Spinal cord (tissue), 10 donors: ENCODE measurements at places on chromosomes 3 and 15. TPM values are rescaled to one million over a fixed set of nuclear protein-coding genes. Genes with fewer than 3 reads are reported as not detected.

DNA sequence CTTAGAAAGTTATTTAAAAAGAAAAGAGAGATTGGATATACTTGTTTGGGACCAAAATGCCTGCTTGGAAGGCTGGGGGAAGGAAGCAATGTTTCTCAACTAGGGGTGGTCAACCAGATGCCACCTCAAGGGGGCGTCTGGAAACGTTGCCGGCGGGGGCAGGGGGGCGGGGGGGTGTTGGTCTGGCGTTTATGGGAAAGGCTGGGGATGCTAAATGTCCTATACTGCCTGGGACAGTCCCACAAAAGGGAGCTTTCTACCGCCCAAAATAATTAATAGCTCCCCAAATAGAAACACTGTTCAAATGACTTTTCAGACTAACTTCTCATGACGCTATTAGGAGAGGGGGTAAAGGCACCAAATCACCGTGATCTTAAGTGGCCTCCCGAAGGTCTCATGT is 2.2 kb downstream of the POLG start:
- DNase-seq = no peak
- no peaks in the 10 kb centered on the region for H3K27me3 ChIP-seq
- H3K27ac ChIP-seq = no peak overlapping the region
- peaks cover 47% of the 10 kb centered on the region for H3K36me3 ChIP-seq
- peaks cover 52% of the 10 kb centered on the region for H3K4me1 ChIP-seq
- H3K4me3 ChIP-seq = no peak overlapping the region

DNA sequence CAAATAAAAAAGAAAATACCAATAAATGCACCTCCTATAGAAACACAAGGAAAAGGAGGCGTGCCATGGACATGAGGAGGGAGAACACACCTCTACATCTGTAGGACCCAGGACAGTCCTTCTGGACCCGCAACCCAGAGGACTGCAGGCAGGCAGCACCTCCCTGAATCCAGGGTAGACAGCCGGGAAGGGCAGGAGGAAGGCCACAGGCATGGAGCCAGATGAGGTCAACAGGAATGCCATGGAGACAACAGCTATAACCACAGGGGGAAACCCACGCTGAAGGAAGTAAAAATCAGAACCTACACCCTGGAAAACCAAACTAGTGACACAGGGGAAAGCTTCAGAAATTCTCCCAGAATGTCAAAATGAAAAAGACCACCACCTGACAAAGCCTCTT is 248.8 kb upstream of the NSMCE3 start:
- no peak overlapping the region for H3K27ac ChIP-seq
- H3K4me1 ChIP-seq = no peaks in the 10 kb centered on the region
- no peak overlapping the region for H3K4me3 ChIP-seq
- no peaks in the 10 kb centered on the region for H3K27me3 ChIP-seq
- no peak for DNase-seq
- no peaks in the 10 kb centered on the region for H3K36me3 ChIP-seq

- no peaks in the 10 kb centered on the region for H3K36me3 ChIP-seq
- H3K4me3 ChIP-seq = no peak overlapping the region
- peaks cover 4% of the 10 kb centered on the region for H3K27me3 ChIP-seq
- H3K4me1 ChIP-seq = peaks cover 2% of the 10 kb centered on the region
- peak overlapping the region; percentile 19 for H3K27ac ChIP-seq
Measured at GRCh38 chr15:78421238-78421965, 16.6 kb upstream of the IREB2 start.

DNA sequence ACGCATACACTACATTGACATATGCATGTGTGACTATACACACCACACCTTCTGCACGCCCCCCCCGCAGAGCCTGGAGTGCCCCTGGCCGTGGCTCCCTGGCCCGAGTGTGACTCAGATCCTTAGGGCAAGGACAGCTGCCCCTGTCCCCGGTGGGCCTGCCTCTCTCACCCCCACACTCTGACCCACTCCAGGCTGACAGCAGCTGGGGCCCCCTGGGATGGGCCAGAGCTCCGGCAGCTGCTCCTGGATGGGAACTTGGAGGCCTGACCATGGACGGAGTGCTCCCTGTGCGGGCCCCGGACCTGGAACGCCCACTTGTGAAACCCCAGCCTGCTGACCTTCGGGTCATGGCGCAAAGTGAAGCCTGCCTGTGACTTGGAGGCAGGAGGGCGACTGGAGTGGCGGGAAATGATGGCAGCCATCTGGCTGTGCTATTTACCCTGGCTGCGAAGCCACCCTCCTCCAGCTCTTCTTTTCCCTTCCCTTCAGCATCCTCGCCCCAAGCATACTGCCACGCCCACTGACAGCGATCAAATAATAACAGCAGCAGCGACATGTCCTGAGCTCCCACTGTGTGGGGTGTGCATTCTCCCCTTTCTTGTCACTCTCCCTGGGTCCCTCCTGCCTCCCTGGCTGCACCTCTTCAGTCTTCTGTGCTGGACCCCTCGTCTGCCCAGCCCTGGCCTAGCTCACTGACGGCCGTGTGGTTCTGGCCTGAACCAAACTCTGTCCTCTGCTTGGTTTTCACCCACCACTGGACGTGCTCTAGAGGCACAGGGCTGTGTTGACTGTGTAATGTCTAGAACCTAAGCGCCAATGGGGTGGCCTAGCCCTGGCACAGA is 90.7 kb upstream of the MEF2A start:
- no peaks in the 10 kb centered on the region for H3K27me3 ChIP-seq
- DNase-seq = no peak
- peaks cover 26% of the 10 kb centered on the region for H3K4me1 ChIP-seq
- H3K36me3 ChIP-seq = no peaks in the 10 kb centered on the region

SUSD5 gene
- 3.6 TPM for total RNA-seq

DNA sequence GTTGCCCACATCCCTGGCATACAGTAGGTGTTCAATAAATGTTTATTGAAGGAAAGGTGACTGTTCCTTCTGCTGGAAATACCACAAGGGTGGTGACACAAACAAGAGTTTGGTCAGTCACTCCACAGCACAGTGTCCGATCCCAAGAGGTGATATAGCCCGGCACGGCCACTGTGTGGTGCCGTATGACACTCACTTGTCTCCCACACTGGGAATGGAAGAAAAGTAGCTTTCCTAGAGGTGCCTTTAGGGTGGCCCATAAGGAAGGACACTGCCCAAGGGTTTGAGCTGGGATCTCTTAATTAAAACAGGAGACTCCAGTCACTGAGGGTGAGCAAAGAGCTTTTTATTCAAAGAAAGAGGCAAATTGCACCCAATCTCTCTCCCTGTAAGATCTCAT is 40.5 kb downstream of the TGM4 start:
- no peak for DNase-seq
- no peak overlapping the region for H3K4me3 ChIP-seq
- H3K27me3 ChIP-seq = no peaks in the 10 kb centered on the region
- H3K36me3 ChIP-seq = peaks cover 20% of the 10 kb centered on the region

GRCh38 chr3:112667599-112667998 is 26.7 kb upstream of the CCDC80 start:
- no peak overlapping the region for H3K4me3 ChIP-seq
- H3K27ac ChIP-seq = no peak overlapping the region
- H3K4me1 ChIP-seq = no peaks in the 10 kb centered on the region

DNA sequence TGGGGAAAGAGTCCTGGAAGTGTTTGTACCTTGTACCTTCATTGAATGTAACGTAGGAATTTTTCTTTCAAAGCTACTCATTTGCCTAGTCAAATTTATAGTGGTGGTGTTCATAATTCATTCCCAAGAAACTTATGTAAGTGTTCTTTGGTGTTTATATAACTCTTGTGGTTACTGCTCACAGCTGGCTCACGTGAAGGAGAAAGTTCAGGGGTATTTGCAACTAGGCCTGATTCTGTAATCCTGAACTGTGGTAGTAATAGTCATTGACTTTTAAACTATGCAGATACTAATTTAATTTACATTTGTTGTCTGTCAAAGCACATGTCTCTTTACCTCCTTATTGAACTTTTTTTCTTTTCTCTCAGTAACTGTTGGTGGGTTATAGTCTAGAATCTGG is 50.5 kb upstream of the TEX264 start:
- H3K4me1 ChIP-seq = peaks cover 7% of the 10 kb centered on the region
- no peak for DNase-seq
- H3K27ac ChIP-seq = no peak overlapping the region
- H3K36me3 ChIP-seq = no peaks in the 10 kb centered on the region
- no peak overlapping the region for H3K4me3 ChIP-seq

GRCh38 chr3:43190670-43191069 is 84.8 kb upstream of the POMGNT2 start:
- peaks cover 3% of the 10 kb centered on the region for H3K4me1 ChIP-seq
- no peaks in the 10 kb centered on the region for H3K36me3 ChIP-seq
- H3K4me3 ChIP-seq = no peak overlapping the region
- DNase-seq = no peak
- no peaks in the 10 kb centered on the region for H3K27me3 ChIP-seq

DNA sequence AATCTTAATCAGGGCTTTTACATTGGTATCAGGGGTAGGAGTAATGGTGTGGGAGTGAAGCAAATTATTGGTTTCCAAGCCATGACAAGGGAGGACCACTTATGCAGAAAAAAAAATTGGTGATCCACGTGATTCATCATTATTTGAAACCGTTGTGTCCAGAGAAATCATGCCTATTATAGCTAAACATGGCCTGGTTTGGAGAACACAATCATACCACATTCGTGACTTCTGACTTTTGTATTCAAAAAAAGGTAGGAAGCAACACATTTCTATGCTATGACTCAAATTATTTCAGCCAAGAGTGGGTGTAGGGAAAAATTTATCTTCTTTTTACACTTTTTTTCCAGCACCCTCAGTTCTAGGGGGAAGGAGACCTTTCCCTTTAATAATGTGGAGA is 924.3 kb upstream of the GBE1 start:
- no peaks in the 10 kb centered on the region for H3K27me3 ChIP-seq
- DNase-seq = no peak
- no peaks in the 10 kb centered on the region for H3K4me1 ChIP-seq
- H3K27ac ChIP-seq = no peak overlapping the region

DNA sequence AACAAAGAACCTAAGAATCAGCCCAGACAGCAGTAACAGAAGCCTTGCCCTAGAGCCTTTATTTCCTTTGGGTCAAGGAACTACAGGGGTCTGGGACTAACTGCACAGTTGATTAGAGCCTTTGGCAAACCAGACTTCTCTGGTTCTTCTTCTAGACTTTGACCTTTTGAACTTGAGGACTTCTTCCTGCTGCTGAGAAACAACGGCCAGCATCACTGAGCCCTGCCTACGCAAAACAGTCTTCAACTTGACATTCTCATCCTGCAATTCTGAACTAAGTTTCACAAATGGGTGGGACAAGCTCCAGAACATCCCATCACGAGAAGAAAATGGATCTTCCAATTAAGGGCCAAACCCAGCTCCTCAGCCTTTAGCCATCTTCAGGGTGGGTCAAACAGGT is 31.4 kb downstream of the CMTM6 start:
- DNase-seq = no peak
- H3K27ac ChIP-seq = no peak overlapping the region
- H3K4me3 ChIP-seq = no peak overlapping the region
- no peaks in the 10 kb centered on the region for H3K36me3 ChIP-seq
- H3K4me1 ChIP-seq = peaks cover 8% of the 10 kb centered on the region
- no peaks in the 10 kb centered on the region for H3K27me3 ChIP-seq

GRCh38 chr3:194231929-194232832 is 96.2 kb downstream of the HES1 start:
- H3K27ac ChIP-seq = no peak overlapping the region
- peaks cover 3% of the 10 kb centered on the region for H3K4me1 ChIP-seq
- DNase-seq = no peak
- no peaks in the 10 kb centered on the region for H3K36me3 ChIP-seq
- H3K4me3 ChIP-seq = no peak overlapping the region
- H3K27me3 ChIP-seq = no peaks in the 10 kb centered on the region
